Panc1 (cell line): ENCODE measurements at places on chromosomes 1 and 21. TPM values are rescaled to one million over a fixed set of nuclear protein-coding genes. Genes with fewer than 3 reads are reported as not detected.

GRCh38 chr1:182149411-182149965 is 88.0 kb upstream of the ZNF648 start:
- no peaks in the 10 kb centered on the region for H3K4me1 ChIP-seq
- no peak for DNase-seq
- H3K27ac ChIP-seq: no peak overlapping the region
- H3K36me3 ChIP-seq: no peaks in the 10 kb centered on the region

The PRRX1 gene
- total RNA-seq: 0.69 TPM

The HSF2BP gene
- total RNA-seq: 4.2 TPM

GRCh38 chr1:183945428-183946319 is 91.9 kb downstream of the COLGALT2 start:
- no peak overlapping the region for H3K4me3 ChIP-seq
- no peak for DNase-seq
- H3K4me1 ChIP-seq: no peaks in the 10 kb centered on the region
- no peaks in the 10 kb centered on the region for H3K27me3 ChIP-seq
- no peaks in the 10 kb centered on the region for H3K36me3 ChIP-seq
- H3K27ac ChIP-seq: no peak overlapping the region

The IQGAP3 gene
- 25.6 TPM for total RNA-seq

DNA sequence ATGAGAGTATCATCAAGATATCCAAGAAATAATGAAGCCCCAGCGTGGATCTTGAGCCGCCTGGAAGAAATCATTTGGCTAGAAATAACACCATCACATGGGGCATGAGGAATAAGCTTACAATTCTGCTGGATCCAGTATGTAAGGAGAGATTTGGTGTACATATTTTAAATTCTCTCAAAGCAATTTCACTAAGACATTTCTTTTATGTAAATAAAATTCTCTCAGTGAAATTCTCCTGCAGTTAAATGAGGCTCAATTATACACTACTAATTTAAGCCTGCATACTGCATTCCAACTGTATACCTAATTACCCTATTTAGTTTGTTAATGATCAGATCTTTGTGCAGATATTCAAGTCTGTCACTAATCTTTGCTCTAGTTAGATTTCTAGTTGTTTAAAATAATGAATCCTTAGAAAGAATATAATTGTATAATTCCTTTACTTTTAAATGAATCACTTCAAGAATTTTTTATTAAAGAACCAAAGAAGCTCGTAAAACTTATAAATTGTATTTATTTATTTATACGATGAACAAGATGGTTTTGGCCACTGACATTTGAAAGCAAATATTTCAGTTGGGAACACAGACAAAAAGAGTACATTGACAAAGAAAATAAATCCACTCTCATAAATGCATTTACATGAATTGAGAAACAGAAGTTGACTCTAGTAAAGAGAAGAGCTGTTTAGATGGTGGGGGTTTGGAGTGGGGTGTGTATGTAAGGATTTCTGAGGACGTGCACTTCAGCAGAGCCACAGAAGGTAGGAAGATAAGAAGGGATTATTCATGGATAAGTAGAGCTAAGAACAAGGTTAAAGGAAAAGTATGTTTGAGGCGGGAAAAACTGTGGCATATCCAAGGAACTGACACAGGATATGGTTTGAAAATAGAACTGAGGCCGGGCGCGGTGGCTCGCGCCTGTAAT is 466.8 kb downstream of the DSCAM start:
- H3K4me1 ChIP-seq: no peaks in the 10 kb centered on the region
- H3K27me3 ChIP-seq: no peaks in the 10 kb centered on the region
